Activated T-helper 9 cell treated with anti-CD3 and anti-CD28 coated beads, Interleukin-2, amount 50 U/mL, for 16 hours (primary cell): ENCODE measurements at places on chromosomes 1 and 21.

DNA sequence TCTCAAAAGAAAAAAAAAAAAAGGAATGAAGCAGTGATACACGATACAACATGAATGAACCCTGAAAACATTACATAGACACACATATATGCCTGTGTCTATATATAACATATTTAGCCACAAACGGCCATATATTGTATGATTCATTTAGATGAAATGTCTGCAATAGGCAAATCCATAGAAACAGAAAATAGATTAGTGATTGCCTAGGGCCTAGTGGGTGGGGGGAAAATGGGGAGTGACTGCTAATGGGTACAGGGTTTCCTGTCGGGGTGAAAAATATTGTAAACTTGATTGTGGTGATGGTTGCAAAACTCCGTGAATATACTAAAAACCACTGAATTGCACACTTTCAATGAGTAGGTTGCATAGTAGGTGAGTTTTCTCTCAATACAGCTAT is 6.0 kb upstream of the H6PD start:
- DNase-seq, result no peak

DNA sequence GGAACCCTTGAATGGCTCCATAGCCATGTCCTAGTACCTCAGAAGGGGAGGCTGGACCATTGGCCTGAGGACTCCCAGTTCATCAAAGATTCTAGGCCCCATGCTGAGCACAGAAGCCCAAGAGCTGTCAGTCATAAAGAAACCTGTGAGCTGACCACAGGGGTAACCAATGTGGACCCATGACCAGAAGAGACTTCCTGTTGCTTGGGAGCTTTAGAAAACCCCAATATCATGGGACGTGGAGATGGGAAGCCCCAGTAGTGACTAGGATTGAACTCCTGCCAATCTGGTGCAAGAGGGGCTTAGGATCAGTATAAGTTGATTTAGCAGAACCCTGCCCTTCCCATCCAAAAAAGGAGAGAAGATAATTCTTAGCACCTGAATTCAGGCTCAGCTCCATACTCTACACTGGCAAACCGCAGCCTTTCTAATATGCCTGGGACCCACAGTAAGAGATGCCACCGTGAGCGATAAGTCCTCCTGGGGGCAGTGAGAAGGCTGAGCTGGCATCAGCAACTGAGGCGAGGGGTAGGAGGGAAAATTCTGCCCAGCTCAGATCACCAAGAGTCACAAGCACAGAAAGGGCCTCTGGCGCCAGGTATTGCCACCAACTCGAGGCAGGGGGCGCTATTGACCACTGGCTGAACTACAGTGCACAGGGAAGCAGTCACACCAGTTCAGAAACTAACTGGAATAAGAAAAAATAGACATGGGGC is 108.9 kb downstream of the CAPN8 start:
- DNase-seq, result no peak

- DNase-seq, result no peak
Measured at GRCh38 chr1:20584890-20585289, 4.0 kb upstream of the CDA start.

DNA sequence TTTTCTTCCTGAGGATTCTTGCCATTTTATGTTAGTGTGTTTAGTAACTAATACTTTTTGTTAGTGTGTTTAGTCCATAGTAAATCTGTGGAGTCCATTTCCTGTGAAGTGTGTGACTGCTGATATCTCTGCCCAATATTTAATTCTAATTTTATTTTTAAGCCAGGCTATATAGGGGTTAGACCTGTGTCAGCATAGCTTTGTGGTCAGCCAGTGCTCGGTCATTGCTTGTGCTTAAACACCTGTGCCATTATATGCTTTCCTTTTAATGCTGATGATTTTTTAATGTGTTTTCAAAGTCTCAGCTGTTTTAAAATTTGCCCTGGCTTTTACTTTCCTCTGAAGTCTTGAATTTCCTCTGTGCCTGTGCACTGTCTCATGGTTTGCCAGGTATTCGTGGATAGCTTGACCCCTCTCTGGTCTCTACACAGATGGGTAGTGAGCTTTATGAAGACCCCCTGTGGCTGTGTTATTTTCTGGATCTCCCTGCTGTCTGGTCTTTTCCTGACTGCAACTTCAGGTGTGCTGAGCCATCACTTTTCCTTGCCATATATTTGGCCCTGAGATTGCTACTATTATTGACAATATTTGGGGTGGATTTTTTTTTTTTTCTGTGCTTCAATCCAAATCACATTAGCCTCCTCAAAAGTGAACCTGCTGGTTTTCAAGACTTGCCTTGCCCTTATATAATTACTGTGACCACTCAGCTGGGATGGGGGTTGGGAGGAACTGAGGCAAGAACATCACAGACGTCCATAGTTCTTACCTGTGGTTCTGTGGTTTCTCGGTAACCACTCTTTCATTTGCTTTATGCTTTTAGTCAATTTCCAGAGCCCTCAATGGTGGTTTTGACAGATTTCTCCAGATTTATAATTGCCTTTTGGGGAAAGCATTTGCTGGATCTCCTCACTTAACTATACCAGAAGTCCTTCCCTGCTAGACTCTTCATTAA is 59.6 kb downstream of the RPS6KC1 start:
- DNase-seq, result no peak

- no peak for DNase-seq
Measured at GRCh38 chr21:36589352-36589971, 109.5 kb upstream of the SIM2 start.

DNA sequence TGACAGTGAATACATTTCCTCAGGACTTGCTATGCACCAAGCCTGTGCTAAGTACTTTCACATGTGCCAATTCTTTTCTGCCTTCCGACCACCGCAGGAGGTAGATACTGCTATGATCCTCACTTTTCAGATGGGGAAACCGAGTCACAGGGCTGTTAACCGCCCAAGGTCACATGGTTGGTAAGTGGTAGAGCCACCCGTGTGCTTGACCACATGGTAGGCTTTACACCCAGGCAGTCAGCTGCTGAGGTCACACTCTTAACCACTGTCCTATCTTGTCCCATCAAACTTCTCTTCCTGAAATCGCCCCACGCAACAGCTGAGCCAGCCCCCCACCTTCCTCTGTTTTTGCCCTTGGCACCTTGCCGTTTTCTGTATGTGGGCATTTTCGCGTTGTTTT is 31.0 kb upstream of the SDHB start:
- DNase-seq, result no peak

- no peak for DNase-seq
Measured at GRCh38 chr1:235078480-235079381, 49.9 kb downstream of the TOMM20 start.

DNA sequence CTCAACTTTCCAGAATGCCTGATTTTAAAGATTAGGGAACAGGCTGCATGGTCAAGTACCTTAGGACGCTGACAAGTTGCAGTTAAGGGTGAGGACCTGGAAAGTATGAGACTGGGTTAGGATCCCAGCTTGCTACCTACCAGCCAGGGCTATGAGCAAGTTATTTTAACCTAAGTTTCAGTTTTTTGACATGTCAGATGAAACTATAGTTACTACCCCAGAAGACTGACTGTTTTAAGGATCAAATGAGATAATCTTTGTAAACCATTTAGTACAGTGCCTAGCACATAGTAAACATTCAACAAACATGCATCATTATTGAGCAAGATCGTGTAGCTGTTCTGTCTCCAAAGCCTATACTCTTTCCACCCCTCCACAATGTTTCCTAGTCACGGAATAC is 14.4 kb downstream of the THEMIS2 start:
- DNase-seq, result no peak

GRCh38 chr1:197774466-197775281 is 606 bp downstream of the DENND1B start:
- DNase-seq, result peak; percentile 38

- no peak for DNase-seq
Measured at GRCh38 chr1:224791362-224791941, 138.0 kb upstream of the DNAH14 start.

- no peak for DNase-seq
Measured at GRCh38 chr1:222583079-222583478, 6.7 kb downstream of the TAF1A start.

DNA sequence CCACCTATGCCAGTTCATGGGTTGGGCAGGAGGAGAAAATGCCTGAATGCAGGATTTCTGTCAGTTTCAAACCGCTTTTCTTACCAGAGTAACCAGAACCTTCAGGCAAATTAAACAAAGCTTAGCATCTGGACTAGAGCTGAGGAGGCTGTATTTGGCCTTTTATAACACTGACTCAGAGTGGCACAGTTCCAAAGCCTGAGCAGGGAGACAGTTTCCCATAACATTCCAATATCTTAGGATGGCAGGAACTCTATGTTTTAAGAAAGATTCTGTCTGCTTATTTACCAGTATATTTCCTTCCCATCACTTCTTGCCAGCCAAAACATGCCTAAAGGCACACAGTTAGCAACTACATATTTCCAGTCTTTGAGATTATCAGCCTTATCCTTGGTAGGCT is 46.8 kb downstream of the UBR4 start:
- no peak for DNase-seq

- DNase-seq, result no peak
Measured at GRCh38 chr1:61184040-61184713, 101.8 kb downstream of the NFIA start.

DNA sequence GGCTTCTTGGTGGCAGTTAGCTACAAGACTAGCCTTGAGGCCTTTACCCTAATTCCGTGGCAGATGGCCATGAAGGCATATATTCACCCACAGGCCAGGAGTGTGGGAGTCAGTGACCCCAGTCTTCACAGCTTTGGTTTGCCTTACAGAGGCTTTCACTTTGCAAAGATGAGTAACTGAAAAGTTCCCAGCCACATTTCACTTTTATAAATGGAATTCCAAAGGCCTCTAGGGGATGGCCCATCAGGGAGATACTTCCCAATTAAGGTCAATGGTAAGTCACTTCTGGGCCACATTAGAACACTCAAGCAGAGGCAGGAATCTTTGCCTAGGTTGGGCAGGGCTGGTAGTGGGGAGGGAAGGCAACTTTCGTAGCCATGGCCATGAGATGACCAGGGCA is 13.1 kb upstream of the HEYL start:
- no peak for DNase-seq

GRCh38 chr1:24110642-24111261 is 1.2 kb downstream of the MYOM3 start:
- DNase-seq, result no peak

DNA sequence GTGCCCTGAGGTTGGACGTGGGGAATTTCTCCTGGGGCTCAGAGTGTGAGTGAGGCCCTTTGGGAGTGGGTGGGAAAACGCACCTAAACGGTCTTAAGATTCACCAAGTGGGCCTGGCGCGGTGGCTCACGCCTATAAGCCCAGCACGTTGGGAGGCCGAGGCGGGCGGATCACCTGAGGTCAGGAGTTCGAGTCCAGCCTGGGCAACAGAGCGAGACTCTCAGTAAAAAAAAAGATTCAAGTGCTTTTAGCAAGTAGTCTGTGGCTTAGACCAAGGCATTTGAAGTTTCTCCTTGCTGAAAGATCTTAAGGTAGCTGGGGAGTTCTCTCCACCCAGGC is 1.4 kb downstream of the RPS8 start:
- DNase-seq, result no peak

GRCh38 chr21:34820051-34820450 is 151.3 kb downstream of the CLIC6 start:
- DNase-seq, result no peak

DNA sequence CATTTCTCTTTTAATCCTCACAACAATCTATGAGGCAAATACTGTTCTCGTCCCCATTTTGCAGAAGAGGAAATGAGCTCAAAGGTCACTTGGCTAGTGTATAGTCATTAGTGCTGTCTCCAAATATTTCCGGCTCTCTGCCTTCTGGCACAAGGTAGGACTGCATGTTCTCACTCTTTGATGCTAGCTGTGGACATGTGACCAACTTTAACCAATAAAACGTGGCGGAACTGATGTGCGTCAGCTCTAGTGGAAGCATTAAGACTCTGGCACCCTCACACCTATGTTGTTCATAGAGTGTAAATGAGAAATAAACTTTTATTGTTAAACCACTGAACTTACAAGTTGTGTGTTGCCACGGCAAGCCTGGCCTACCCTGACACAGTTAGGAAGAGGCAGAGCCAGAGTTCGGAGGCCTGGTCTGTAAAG is 5.0 kb upstream of the KIF21B start:
- no peak for DNase-seq

DNA sequence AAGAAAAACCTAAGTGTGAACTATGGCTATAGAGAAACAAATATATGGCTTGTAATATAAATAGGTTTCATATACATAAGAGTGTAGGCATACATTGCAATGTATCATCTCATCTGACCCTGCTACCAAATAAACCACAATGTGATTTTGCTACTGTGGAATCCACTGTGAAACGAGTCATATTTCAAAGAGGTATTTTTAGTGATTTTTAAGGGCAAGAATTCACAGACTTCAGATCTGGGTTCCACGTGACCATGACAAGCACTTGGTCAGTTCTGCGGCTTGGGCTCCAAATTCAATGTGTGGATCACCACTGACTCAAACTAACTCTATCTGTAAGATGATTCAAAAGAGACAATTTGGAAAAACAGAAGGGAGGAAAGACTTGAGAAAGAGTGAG is 147.0 kb upstream of the ERG start:
- no peak for DNase-seq

- no peak for DNase-seq
Measured at GRCh38 chr21:29656504-29657239, 283.1 kb downstream of the GRIK1 start.

DNA sequence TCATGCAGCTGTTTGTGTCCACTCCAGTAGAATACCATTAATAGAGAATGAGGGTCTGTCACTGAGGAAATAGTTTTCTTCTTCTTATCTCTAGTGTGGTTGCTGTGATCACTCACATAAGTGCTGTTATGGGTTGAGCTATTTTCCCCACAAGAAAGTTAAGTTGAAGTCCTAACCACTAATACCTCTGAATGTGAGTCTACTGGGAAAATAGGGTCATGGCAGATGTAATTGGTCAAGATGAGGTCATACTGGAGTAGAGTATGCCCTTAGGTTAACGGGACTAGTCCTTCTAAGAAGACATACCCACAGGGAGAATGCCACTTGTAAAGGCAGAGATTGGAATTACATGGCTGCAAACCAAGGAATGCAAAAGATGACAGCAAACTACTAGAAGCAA is 70.5 kb upstream of the COL24A1 start:
- DNase-seq, result no peak

DNA sequence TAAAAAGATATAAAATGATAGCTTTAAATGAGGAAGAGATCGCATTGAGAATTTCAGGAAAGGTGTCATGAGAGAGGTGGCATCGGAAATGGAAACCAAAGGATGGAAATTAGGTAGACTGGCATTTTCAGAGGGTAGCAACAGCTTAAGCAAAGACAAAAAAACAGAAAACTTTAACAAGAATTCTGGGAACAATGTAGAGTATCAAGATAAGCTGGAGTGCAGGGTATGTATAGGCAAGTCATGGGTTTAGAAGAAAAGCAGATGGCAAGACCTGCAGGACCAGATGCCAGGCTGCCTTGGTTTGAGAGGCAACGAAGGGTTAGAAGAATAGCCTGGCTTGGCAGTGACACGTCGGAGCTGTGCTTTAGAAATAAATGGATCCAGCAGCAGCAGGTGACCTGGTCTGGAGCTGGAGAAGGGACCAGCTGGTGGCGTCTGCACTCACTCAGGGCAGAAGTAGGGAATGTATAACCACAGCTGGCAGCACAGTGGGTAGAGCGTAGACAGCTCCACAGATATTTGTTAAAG is 149.4 kb upstream of the TIAM1 start:
- no peak for DNase-seq
